ENCODE measurements at places on chromosomes 4 and X.

DNA sequence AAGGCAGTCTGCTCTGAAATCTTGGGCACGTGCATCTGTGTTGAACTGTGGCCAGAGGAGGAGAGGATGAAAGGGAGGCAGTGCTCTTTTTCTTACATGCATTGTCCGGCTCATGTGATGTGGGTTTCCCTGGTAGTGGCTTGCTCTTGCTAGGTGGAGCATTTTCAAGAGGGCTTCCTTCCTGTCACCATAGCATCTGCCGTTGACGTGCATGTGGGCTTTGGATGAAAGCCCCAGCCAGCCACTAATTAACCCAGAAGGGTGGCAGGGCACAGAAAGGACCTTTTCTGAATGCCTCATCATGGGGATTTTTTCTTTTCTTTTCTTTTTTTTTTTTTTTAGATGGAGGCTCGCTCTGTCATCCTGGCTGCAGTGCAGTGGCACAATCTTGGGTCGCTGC lies 121.3 kb downstream of the GPR143 start:
- DNase-seq = no peak

- DNase-seq = no peak
Measured at GRCh38 chr4:121877041-121877773, 6.9 kb upstream of the BBS7 start.

DNA sequence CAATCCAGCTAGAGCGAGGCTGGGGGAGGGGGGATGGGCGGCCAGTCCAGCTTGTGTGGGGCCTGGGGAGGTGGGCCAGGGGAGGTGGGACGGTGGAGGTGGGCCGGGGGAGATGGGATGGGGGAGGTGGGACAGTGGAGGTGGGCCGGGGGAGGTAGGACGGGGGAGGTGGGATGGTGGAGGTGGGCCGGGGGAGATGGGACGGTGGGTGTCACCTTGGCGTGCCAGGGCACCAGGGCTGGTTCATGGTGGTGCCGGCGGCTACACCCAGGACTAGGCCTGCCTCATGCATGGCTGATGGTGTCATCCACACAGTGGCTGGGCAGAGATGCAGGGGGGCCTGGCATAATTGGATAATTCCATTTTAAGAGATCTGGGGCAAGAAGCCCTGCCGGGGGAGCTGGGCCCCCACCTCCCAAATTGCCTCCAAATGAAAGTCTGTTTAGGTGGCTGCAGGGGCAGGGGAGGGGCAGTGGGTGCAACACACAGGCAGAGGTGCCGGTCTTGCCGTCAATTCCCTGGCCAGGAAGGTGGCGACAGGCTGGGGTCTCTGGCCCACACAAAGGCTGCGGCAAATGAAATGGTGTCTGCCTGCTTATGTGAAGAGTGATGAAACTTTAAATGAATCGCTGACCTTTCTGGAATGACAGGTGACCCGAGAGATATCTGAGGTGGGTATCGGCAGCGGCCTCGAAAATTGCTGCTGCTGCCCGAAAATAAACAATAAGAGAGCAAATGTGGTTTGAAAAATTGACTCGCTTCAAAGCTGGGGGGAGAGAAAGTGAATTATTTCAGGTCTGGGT lies 82.1 kb downstream of the FAM53A start:
- no peak for DNase-seq

- no peak for DNase-seq
Measured at GRCh38 chr4:81399306-81400086, 72.2 kb downstream of the RASGEF1B start.

DNA sequence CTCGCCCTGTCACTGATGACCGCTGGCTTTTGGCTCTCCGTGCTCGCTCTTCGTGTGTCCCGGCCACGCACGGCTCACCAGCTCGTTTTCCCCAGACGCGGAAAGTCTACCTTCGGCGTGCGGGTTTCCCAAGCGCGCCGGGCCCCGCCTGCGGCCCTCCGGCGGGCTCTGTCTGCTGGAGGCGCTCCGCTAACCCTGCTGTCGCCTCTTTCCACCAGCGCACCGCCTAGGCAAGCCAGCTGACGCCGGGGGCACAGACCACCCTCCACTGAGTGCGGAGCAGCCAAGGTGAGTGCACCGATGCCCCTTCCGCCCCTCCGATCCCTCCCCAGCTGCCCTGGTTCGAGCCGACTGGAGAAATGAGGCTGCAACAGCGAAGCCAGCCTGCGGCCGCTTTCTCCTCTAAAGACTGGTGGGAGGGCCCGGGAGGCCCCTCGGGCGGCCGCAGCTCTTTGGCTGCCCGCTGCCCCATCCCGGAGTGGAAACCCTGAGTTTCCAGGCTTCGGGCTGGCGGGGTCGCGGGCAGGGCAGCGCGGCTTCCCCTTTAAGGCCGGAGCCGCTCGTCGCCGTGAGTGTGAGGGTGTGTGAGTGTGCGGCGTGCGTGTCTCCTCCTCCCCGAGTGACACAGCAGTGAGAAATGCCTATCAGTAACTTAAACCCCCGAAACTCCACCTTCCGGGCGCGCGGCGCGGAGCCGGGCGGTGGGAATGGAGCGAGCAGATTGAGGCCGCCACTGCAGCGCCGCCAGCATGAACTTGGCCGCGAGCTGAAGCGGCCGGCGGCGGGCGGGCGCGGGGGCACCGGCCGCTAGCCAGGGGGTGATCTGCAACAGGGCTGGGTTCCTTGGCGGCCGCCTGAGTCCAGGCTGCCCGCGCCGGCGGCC lies at the start of gene MAMLD1:
Gene MAMLD1, plus strand, starts transcription at position 719 of the 883 bp plus-strand sequence. CDS start 82,200 bp downstream, outside the sequence.
- DNase-seq = peak; percentile 17

- no peak for DNase-seq
Measured at GRCh38 chrX:134679221-134679620, 20.9 kb upstream of the PLAC1 start.

DNA sequence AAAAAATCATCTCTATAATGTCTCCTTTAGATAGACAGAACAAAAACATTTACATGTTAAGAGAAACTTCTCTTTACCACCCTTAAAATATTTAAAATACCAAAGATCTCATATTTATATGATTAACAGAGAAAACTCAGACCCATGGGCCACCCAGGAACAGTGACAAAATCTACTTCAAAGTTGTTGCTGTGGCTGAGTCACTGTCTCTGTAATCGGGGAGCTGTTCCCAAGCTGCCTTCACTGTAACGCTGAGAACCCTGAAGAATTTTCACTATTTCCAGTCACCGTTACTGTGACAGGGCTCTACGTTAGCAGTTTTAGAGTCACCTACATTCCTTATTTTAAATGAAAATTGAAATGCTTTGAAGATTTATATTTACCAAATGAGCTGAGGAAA lies 9.0 kb upstream of the DAPP1 start:
- DNase-seq = no peak

DNA sequence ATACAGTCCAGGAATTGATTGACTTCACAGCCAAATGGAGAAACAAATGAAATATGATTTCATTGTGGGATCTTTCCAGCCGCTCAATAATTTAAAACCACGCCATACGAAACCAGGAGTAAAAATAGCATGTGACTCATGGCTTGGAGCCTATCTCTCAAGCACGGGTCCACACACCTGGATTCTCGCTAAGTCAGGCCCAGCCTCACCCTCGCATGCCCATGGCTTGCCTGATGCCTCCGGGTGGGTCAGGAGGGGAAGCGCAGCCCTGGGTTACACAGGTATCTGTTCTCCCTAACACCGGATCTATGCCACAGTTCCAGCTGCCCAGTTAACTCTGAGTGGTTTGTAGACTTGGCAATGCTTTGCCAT lies 5.6 kb upstream of the ABLIM2 start:
- DNase-seq = no peak

GRCh38 chrX:43225626-43226328 lies 430.3 kb upstream of the MAOA start:
- no peak for DNase-seq

DNA sequence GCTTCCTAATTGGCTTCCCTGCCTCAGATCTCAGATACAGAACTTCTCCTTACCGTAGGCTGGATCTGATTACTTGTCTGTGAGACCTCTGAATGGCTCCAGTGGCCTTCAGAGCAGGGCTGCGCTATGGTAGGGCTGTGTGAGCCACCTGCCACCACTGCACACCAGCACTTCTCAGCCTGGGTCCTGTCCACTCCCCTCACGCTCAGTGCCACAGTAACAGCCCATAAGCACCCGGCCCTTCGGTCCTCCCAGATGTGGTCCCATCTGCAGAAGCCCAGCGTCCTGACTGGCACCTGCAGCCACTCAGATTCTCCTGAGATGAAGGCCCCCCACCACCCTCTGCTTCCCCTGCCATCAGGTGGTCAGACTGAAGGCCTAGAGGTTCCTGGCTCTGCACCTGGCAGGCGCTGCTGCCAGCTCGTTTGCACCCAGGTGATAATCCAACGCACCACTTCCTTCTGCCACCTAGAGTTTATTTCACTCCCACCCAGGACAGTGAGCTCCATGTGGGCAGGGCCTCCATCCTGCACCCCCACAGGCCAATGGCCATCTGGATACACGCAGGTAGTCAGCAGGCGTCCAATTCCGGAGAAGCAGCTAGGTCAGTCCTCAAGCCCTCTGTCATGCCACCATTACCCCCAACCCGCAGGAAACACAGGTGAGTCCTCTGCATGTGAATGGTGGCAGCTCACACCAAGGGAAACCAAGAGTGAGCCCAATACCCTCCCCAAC lies 5.4 kb downstream of the WDR1 start:
- DNase-seq = no peak

- DNase-seq = no peak
Measured at GRCh38 chr4:89954906-89955695, 60.4 kb downstream of the MMRN1 start.

GRCh38 chr4:181793096-181793495 lies 450.1 kb upstream of the TENM3 start:
- DNase-seq = no peak

DNA sequence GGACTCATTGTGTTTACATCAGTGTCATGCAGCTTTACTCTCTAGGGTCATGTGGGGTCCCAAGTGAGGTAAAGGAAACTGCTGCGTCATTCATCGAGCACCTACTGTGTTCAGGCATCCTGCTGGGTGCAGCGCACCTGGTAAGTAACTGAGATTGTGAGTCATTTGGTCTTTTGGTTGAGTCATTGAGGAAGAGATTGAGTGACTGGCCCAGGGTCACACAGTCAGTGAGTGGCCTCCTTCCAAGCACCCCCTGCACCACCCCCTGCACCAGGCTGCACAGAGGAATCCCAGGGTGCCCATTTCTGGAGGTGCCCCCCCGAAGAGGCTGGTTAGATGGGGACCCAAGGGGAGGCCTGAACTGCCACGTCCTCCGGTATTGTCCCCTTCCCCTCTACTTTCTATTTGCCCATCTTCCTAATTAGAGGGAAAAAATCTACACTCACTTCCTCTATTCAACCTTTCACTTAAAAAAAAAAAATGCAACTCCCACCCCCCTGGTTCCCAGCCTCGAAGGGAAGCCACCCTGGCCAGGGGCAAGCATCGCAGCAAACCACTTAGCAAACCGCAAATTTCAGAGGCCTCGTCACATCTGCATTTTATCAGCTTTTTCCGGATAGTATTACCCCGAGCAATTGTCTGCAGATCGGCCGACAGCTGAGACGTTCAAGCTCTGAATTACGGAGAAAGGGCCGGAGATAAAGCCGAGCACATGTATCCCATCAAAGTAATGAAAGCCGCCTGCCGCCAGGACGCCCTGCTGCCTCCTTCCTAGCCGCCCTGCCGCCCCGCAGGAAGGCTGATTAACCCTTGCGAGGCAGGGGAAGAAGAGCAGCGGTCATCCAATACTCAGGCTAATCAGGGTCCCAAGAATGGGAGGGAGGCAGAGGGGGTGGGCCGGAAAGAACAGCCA lies 96.3 kb upstream of the MSX1 start:
- DNase-seq = no peak

DNA sequence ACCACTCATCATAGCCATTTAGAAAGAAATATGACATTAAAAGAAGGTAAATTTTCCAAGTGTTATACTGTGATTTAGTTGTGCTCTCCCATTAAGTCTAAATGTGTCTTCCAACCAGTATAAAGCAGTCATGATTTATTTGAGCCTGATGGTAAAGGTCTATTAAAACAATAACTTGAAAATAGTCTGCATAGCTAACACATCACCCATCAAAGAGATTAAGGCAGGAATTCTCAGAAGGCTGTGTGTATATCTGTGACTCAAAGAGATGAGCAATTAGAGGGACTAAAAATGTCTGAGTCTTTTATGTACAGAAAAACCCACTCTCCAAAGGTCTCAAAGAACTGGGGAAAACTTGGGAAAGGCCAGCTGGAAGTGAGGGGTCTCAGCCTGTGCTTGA lies 70.3 kb upstream of the IQCM start:
- DNase-seq = no peak

GRCh38 chr4:182724414-182724813 lies 192.8 kb downstream of the DCTD start:
- no peak for DNase-seq

DNA sequence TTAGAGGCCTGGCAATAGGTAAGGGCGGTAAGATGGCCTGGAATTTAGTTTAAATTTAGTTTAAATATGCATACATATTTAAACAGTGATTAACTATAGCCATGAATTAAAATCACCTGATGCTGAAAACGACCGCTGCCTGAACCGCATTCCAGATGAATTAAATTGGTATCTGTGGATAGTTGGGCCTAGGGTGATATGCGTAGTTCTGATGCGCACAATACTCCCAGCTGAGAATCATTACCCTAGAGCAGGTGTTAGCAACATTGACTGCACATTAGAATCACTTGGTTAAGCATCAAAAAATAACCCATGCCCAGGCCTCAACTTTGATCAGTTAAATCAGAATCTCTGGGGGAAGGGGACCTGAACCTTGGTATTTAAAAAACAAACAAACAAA lies 432.4 kb downstream of the GBA3 start:
- DNase-seq = no peak

DNA sequence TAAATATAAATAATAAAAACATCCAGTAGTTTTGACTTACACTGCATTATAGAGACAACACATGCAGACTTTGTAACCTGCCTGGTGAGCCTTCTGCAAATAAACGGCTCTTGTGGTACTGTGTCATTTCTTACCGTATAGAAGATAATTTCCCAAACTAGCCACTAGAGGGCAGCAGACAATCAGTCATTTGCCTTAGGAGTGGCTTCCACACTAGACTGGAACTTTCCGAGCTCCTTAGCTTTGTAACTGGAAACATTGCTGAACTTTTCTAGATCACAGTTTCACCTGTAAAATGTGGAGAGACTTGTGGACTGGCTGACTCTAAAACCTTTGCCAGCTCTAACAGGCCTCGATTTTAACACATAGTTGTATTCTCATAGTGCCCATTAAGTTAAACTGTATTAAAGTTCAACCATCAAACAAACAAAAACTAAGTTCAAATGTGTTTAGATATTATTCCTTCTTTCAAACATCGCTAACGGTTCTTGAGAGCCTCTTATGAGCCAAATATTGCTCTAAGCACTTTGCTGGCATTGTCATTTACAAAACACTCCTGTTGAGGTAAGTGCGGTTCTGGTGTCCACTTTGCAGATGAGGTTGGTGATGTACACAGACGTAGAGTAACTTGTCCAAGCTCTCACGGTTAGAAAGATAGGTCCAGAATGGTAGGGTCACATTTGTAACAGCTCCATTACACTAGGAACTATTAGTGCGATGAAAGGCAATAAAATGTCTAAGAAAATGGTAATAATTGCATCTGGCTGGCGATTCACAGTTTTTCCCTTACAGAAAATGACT lies 345.5 kb downstream of the ANK2 start:
- peak; percentile 9 for DNase-seq

DNA sequence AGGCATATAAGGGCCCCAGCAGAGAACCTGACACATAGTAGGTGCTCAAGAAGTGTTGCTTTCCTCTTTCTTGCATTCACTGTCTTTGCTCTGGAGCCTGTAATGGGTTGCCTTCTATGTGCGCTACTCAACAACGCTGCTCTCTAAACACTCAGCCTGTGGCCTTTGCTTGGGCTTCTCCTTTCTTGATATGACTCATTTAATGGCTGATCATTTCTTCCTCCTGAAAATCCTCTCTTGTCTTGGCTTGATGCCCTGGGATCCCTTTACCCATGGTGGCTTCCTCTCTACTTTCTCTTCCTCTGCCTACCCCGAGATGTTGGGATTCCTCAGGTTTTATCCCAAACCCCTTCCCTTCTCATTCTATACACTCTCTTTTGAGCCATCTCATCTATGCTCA lies 19.9 kb upstream of the PJA1 start:
- no peak for DNase-seq

Data from stimulated activated CD4-positive, alpha-beta T cell treated with anti-CD3 and anti-CD28 coated beads, Interleukin-1b, Interleukin-23, amount 100 ng/mL, for 1 hour (primary cell).